NCI-H82 (cell line): ENCODE measurements at places on chromosomes 16 and 17.

GRCh38 chr17:39553341-39553945, 54.3 kb downstream of the NEUROD2 start:
- DNase-seq = no peak

DNA sequence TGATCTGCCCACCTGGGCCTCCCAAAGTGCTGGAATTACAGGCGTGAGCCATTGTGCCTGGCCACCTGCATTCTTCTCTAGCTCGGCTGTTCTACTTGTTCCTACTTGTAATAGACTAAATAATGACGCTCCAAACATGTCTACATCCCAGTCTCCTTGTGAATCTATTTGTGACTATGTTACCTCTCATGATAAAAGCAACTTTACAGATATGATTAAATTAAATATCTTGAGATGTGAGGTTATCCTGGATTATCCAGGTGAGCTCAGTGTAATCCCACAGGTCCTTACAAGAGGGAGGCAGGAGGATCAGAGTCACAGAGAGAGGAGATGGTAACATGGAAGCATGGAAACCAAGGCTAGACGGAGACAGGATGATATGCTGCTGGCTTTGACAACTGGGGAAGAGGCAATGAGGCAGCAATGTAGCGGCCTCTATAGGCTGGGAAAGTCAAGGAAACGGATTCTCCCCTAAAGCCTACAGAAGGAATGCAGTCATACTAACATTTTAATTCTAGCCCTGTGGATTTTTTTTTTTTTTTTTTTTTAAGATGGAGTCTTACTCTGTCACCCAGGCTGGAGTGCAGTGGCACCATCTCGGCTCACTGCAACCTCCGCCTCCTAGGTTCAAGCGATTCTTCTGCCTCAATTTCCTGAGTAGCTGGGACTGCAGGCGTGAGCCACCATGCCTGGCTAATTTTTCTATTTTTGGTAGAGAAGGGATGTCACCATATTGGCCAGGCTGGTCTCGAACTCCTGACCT, 5.0 kb upstream of the LASP1 start:
- peak; percentile 67 for DNase-seq

GRCh38 chr16:85375282-85375681, 237.8 kb upstream of the GSE1 start:
- DNase-seq = no peak

- no peak for DNase-seq
These were observed 358.8 kb upstream of the CCL2 start for GRCh38 chr17:33896263-33896662.

- no peak for DNase-seq
These were observed 21.3 kb upstream of the EMP2 start for GRCh38 chr16:10601444-10602408.

DNA sequence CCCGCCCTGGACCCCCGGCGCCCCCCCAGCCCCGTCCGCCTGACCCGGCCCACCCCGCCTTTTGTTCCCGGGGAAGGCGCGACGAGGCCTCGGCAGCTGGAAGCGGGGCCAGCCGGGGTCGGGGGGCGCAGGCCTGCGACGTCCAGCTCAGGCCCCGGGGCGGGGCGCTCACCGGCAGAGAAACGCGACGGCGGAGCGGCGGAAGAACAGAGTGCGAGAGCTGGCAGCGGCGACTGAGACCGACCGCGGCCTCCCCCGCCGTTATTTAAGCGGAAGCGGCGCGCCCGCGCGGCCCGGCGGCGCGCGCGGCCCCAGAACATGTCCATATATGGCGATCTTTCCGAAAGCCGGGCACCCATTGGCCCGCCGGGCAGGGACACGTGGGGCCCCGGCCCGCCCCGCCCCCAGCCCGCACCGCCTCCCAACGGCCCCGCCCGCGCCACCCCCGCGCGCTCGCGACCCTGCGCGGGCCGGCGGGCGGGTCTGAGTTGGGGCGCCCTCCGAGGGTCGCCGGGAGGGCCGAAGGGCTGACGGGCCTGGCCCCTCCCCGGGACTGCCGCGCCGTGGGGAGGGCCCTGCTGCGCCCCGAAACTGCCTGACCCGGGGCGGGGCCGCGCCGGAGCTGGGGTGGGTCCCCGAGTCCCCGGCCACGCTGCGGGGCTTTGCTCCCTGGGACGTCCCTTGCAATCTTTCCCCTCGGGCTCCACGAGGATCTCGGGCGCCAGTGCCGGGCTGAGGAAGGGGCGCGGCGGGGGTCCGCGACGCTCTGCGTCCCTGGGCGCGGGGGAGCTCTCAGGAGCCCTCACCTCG, at the start of gene ACTG1:
TSS of gene ACTG1 (minus strand) at position 238 of the 810 bp plus-strand sequence. CDS start 445 bp downstream, outside the sequence.
- peak; percentile 95 for DNase-seq

DNA sequence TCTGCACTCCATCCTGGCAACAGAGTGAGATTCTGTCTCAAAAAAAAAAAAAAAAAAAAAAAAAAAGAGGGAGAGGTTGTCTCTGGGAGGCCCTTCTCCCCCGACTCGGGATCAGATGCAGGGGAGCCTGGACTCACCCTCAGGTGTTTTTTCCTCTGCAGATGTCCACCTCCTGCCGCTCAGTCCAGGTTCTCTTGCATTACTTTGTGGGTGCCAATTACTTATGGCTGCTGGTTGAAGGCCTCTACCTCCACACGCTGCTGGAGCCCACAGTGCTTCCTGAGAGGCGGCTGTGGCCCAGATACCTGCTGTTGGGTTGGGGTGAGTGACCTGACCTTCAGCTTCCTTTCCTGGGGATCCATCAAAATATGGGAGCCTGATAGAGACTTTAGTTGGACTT, 34.1 kb downstream of the GLP2R start:
- no peak for DNase-seq
